NCI-H1417 (cell line): ENCODE measurements at places on chromosomes 5 and 9.

GRCh38 chr5:1468629-1469527 is 23.6 kb upstream of the SLC6A3 start:
- DNase-seq, result no peak

DNA sequence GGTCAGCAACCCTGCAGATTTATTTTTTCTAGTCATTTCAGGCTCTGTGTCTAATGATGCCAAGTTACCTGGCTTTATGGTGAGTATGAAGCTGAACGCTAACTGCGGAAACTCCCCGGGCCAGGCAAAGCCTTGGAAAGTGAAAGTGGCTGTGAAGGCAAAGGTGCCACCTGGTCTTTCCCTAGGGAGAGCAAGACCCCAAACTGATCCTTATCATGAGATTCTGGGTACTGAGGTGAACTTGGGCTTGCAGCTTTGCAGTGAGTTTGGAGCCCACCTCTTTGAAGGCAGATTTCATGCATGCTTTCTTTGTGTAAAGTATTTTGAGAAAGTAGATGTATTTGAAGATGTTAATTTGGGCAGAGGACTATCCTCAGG is 63.3 kb downstream of the CARTPT start:
- DNase-seq, result no peak

DNA sequence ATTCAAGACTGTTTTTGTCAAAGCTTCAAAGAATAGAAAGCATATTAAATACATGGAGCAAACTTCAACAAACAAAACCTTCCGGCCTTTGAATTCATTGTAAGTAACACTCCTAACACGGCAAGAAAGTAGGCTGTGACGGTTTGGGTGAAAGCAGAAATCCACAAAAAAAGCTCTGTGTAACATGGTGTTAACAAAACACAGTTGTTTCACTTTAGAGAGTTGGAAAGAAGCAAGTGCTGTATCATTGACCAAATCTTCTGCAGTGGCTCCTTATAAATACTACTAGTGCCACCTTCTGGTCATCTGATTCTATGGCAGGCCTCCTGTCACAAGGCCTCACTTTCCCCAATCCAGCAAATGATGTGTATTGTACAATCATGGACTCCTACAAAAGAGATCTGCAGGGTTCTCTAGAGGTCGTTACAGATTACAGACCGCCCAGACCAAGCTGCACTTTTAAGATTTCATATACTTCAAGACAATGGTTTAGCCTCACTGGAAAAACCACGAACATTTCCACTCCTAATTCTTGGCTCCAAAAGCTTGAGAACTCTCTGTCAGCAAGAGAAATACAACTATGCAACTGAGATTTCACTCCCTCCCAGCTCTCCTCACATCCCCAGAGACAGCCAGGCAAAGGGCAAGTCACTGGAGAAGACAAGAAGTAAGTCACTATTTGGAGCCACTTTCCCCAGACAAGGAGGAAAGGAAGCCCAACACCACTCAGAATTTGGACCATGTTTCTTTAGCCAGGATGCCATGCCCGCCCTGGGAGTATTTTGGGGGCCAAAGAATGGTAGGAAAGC is 196.2 kb downstream of the DTWD2 start:
- peak; percentile 14 for DNase-seq

DNA sequence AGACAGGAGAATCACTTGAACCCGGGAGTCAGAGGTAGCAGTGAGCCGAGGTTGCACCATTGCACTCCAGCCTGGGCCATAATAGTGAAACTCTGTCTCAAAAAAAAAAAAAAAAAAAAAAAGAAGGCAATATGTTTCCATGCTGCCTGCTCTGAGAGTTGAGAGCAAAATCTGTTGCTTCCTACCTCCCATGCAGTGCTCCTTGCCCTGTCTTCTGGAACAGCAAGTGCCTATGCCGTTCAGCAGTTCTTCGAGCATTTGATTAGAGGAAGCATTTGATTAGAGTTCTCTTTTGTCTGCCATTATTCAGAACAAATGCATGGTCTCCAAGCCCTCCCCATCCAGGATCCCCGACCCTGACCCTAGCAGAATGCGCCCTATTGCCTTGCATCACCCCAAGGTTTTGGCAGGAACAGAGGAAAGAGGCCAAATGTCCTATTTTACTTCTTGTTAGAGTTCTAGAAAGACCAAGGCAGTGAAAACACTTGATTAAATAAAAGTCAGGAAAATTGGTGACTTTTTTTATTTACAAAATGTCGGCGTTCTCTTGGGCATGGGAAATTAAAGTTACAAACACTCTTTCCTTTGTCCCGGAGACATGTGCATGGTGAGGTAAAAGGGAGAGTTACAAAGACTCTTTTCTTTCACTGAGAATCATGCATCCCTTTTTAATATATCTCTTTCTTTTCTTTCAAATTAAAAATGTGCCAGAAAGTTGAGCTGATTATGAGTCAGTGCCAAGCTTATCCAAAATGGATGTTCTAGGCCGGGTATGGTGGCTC is 27.8 kb upstream of the FSD1L start:
- DNase-seq, result no peak

GRCh38 chr9:36318212-36318802 is 60.1 kb upstream of the GNE start:
- no peak for DNase-seq

- DNase-seq, result no peak
These were observed 54.1 kb upstream of the CHD1 start for GRCh38 chr5:98982880-98983279.

DNA sequence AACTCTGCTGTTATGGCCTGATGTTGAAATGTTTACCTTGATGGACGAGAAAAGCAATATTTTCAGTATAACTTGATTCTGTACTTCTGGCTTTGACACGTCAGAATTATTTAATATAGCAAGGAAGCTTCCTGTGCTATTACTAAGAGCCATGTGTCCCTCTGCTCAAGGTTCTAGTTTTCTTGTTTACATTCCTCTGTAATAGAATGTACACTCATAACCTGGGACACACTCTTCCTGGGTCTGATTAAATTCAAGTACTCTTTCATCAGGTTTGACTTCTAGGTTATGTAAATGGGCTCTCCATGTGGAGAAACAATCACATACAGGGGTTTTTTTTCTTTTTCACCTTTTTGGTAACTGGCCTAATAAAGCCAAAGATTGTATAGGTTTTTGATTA is 33.1 kb downstream of the GTF3C4 start:
- DNase-seq, result no peak

- no peak for DNase-seq
These were observed 3.3 kb downstream of the SEPTIN8 start for GRCh38 chr5:132773601-132774355.

DNA sequence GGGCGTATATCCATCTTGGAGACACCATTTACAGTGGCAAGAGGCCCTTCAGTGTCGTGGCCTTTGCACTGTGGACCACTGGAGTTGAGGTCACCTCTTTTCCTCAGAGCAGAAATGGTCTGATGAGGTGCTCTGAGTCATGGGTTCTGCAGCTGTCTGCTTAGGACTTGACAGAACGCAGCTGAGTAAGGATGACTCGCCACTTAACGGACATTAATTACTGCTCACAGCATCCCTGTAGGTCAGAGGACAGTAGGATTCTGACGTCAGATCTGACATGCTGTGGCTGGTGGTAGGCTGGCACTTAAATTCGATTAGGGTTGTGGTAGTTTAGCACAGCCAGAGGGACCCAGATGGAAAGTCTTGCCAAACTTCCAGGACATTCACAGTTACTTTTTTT is 479.4 kb downstream of the DMAC1 start:
- peak; percentile 35 for DNase-seq

DNA sequence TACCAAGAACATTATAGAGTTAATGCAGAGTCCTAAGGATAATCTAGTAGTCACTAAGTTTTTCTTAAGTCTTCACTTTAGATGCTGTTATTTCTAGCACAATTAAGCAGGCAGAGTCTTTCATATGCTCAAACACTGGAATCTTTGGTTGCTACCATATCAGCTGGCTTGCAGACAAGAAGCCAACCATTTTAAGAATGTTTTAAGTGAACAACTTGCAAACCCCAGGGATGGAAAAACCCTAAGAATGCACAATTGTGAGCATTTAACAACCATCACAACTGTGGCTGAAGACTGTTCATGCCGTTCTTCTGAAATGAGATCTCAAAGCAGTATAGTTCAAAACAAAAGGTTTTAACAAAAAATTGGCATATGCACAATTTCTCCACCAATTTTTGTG is 55.1 kb downstream of the CSNK1A1 start:
- no peak for DNase-seq

GRCh38 chr9:16869882-16870595 is 431 bp downstream of the BNC2 start:
- no peak for DNase-seq

- DNase-seq, result no peak
These were observed 1771.7 kb upstream of the CDH9 start for GRCh38 chr5:28809811-28810750.

DNA sequence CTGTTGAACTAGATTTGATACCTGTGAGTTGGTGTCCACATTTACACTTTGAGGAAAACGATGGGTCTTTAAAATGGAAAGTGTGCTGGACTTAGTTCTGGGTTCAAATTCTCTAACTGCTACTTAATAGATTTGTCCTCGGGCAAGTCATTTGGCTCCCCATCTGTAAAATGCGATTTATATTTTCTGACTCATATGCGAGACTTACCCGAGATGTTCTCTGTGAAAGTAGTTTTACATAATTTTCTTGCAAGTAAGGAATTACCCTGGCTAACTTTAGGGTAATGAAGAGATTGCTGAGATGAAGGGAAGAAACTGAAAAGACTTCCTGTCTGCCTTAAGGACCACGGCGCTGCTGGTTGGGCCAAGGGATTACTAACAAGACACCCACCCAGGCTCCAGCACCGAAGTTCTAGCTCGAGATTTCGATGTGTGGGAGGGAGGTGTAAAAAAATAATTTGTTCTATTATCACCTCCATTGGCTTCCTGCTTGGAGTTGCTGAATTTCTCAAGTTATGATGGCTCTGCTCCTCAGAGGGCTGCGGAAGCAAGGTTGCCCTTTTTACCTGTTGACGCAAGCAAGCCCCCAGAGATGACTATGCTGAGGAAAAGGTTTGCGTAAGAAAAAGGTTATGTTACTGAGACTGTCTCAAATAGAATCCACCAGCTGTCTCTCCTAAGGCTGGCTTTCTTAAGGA is 24.1 kb downstream of the PCSK1 start:
- DNase-seq, result no peak

DNA sequence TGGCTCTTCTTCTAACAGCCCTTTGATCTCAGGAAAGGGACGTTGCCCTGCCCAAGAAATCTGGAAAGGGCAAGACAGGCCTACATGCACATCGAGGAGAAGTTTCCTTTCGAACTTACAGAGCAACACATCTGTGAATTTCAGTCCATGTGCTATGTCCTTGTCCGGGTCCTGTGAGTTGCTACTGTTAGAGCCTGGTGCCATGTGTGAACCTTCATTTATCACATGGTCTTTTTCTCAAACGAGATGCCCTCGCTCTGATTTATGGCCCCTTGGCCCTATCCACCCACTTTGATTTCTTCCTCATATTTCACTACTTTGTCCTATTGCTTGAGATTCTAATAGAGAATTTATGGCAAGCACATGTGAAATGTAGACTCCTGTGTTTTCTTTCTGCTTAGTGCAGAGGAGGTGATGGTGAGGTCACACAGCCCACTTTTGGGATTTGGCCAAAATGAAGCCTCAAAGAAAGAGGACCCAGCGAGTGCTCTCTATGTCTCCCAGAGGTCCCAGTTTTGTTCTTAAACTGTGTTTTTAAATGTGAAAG is 153.1 kb downstream of the SNCAIP start:
- DNase-seq, result no peak

DNA sequence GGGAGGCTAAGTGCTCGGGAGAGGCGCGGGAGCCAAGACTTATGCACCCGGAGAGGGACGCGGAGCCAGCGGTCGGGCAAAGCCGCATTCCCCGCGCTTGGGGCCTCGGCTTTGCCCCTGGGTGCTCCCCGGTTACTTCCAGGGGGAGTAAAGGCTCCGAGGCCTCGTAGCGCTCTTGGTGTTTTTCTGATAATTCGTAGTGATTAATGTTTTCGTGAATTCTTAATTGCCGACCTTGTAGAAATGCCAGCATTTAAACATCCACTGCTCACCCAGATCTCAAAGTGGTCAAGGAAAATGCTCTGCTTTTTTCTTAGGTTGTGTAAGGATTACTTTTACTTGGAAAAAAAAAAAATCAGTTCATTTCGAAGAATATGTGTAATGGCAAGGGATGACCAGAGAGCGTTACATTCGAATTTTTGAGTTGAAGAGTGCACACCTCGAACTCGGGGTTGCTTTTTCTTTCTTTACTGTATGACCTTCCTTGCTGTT is 654 bp upstream of the TUT7 start:
- no peak for DNase-seq

DNA sequence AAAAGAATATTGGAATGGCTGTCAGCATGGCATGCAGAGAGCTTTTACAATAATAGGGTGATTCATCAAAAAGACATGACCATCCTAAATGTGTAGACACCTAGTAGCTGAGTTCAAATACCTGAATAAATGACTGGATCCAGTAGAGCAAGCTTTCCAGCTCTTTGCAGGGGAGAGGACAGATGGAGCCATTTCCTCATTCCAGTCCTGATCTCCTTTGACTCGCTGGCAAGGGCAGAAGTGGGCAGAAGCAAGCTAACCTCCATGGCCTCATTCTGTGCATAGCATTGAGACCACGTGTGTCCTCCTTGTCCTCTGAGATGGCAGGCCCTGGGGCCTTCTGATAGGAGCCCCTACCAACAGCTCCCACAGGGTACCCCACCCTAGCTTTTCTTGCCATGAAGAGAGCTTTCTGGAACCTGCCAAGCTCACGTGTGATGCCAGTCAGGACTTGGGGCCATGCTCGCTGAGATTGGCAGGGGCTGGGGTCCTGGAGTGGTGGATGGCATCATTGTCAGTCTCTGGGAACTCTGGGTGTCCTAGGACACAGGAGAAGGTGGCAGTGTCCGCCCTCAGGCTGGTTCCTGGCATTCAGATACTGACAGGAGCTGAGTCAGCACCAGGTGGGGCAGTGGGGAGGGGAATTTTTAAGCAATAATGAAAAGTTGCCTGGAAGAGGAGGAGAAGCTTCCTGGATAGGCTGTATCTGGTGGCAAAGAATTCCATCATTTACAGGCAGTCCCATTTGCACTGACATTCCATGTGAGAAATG is 33.6 kb downstream of the WWC1 start:
- DNase-seq, result no peak

DNA sequence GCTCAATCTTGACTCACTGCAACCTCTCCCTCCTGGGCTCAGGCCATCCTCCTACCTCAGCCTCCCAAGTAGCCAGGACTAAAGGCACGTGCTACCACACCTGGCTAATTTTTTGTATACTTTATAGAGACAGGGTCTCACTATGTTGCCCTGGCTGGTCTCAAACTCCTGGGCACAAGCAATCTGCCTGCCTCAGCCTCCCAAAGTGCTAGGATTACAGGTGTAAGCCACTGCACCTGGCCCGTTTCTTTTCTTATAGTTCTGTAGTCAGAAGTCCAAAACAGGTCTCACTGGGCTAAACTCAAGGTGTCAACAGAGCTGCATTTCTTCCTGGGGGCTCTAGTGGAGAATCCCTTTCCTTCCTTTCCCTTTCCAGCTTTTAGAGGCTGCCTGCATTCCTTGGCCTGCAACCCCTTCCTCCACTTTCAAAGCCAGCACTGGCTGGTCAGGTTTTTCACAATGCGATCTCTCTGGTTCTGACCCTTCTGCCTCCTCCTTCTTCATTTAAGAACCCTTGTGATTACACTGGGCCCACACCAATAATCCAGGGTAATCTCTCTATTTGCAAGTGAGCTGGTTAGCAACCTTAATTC is 16.3 kb downstream of the IRF1 start:
- DNase-seq, result no peak
